CD4-positive, alpha-beta memory T cell (primary cell): ENCODE measurements at places on chromosomes 5 and 9. TPM values are rescaled to one million over a fixed set of nuclear protein-coding genes. Genes with fewer than 3 reads are reported as not detected.

The GABRA6 gene
- not detected for total RNA-seq

The AGGF1 gene
- 29.6 TPM for total RNA-seq

The SLC1A1 gene
- total RNA-seq: 0.52 TPM

- H3K36me3 ChIP-seq: no peaks in the 10 kb centered on the region
- no peak for DNase-seq
- H3K27ac ChIP-seq: no peak overlapping the region
- no peak overlapping the region for H3K4me3 ChIP-seq
- no peaks in the 10 kb centered on the region for H3K27me3 ChIP-seq
These were observed 1028.3 kb upstream of the WWC1 start for GRCh38 chr5:167263185-167263584.

- no peak overlapping the region for H3K27ac ChIP-seq
- no peak for DNase-seq
- H3K4me1 ChIP-seq: peaks cover 1% of the 10 kb centered on the region
- no peak overlapping the region for H3K4me3 ChIP-seq
- no peaks in the 10 kb centered on the region for H3K27me3 ChIP-seq
- no peaks in the 10 kb centered on the region for H3K36me3 ChIP-seq
These were observed 210.1 kb downstream of the NTRK2 start for GRCh38 chr9:84879631-84880030.

GRCh38 chr5:39072925-39073766 is 1.1 kb downstream of the RICTOR start:
- peaks cover 48% of the 10 kb centered on the region for H3K4me1 ChIP-seq
- H3K27ac ChIP-seq: peak overlapping the region; percentile 97
- DNase-seq: peak; percentile 60

DNA sequence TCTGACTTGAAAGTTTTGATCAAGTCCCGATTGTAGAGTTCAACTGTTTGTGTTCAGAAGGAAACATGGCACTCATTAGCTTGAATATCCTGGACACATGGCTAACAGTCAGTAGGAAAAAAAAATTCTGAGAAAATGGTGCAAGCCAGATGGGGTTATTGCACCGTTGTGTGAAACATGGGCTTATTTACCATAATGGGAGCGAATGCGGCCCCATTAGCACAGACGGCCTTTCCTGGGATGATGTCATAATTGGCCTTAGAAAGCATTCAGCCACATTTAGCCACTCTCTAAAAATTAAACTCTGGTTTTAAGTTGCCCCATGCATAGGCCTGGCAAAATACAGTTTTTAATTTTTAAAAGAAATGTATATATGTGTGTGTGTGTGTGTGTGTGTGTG is 112.1 kb downstream of the IRX2 start:
- H3K4me3 ChIP-seq: no peak overlapping the region
- no peaks in the 10 kb centered on the region for H3K4me1 ChIP-seq
- no peak overlapping the region for H3K27ac ChIP-seq
- no peaks in the 10 kb centered on the region for H3K36me3 ChIP-seq
- no peaks in the 10 kb centered on the region for H3K27me3 ChIP-seq

DNA sequence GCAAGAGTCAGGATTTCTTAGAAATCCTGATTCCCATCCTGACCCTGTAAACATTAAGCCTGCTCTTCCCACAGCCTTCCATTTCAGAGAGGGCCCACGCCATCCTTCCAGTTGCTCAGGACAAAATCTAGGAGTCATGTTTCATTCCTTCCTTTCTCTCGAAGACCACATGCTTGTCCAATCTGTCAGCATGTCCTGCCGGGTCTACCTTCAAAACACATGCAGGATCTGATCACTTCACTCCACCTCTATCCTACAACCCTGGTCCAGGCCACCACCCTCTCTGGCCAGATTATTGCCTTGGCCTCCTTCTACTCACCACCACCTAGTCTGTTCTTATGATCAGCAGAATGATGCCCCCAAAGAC is 79.8 kb downstream of the C5orf15 start:
- no peaks in the 10 kb centered on the region for H3K4me1 ChIP-seq
- H3K36me3 ChIP-seq: no peaks in the 10 kb centered on the region
- DNase-seq: no peak
- no peak overlapping the region for H3K27ac ChIP-seq

DNA sequence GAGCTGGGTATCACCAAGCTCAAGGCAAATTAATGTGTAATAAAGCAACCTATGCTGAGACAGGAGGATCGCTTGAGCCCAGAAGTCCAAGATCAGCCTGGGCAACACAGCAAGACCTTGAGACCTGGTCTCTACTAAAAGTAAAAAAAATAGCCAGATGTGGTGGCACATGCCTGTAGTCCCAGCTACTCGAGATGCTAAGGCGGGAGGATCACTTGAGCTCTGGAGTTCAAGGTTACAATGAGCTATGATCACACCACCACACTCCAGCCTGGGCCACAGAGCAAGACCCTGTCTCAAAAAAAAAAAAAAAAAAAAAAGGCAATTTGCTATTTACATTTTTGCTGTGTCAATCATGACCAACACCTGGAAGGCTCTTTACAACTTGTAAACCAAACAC is 5.2 kb downstream of the STRBP start:
- no peaks in the 10 kb centered on the region for H3K27me3 ChIP-seq
- H3K36me3 ChIP-seq: no peaks in the 10 kb centered on the region
- peaks cover 16% of the 10 kb centered on the region for H3K4me1 ChIP-seq
- no peak overlapping the region for H3K27ac ChIP-seq
- DNase-seq: no peak
- H3K4me3 ChIP-seq: no peak overlapping the region

- DNase-seq: no peak
- H3K27me3 ChIP-seq: no peaks in the 10 kb centered on the region
- H3K27ac ChIP-seq: no peak overlapping the region
- no peaks in the 10 kb centered on the region for H3K4me1 ChIP-seq
- H3K36me3 ChIP-seq: no peaks in the 10 kb centered on the region
- no peak overlapping the region for H3K4me3 ChIP-seq
These were observed 554.1 kb downstream of the MAT2B start for GRCh38 chr5:164059471-164059870.

DNA sequence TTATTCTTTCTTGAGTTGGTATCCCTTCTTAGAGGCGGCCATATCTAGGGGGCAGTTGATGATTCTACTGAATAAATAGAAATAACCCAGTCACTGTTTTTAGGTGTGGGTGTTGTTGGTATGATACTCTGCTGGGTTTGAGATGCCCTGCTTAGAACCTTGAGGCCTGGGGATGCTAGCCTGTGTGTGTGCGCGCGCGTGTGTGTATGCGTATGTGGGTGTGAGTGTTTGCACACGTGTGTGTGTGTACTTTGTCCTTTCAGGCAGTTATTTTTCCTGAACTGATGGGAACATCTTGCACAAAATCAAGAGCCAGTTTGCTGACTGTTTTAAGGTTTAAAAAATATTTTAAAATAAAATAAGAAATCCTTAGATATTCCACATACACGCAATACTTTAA is 3.3 kb downstream of the SLC28A3 start:
- H3K27ac ChIP-seq: no peak overlapping the region
- no peaks in the 10 kb centered on the region for H3K4me1 ChIP-seq
- H3K36me3 ChIP-seq: no peaks in the 10 kb centered on the region
- DNase-seq: no peak

DNA sequence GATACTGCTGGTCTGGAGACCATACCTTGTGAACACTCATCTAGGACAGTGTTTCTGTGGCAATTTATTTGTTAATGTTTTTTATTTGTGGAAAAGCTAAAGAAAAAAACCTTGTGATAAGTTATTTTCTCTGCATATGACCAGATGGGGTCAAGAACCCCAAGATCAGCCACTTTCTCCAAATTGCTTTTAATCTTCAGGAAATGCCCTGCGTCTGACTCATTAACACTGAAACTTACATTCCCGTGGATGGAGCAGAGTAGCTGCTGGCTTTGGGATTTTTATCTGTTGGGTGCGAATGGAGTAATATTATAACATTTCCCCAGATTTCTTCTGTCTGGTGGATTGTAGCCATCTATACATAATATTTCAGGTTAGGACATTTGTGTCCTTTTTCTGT is 444.5 kb downstream of the SH3GL2 start:
- H3K27me3 ChIP-seq: no peaks in the 10 kb centered on the region
- no peak overlapping the region for H3K4me3 ChIP-seq
- H3K27ac ChIP-seq: no peak overlapping the region
- H3K36me3 ChIP-seq: no peaks in the 10 kb centered on the region
- H3K4me1 ChIP-seq: no peaks in the 10 kb centered on the region
- no peak for DNase-seq

DNA sequence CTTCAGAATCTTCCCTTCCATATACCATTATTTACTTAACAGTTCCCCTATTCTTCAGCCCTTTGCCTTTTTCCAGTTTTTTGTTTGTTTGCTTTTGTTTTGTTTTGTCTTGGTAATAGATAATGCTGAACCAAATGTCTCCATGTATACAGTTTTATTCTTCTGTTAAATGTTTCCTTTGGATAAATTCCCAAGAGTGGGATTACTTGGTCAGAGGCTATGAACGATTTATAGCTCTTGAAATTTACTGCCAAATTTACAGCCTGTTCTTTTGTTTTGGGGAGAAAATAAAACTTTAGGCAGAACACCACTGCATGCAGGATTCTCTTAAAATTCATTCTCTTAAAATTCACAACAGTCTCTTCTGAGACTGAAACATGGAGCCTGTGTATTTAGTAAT is 38.6 kb downstream of the NR4A3 start:
- no peaks in the 10 kb centered on the region for H3K36me3 ChIP-seq
- H3K27me3 ChIP-seq: no peaks in the 10 kb centered on the region
- H3K4me1 ChIP-seq: no peaks in the 10 kb centered on the region

- H3K36me3 ChIP-seq: no peaks in the 10 kb centered on the region
- H3K27ac ChIP-seq: no peak overlapping the region
- DNase-seq: no peak
- H3K4me1 ChIP-seq: no peaks in the 10 kb centered on the region
- H3K27me3 ChIP-seq: no peaks in the 10 kb centered on the region
- no peak overlapping the region for H3K4me3 ChIP-seq
These were observed 19.9 kb downstream of the PRRX2 start for GRCh38 chr9:129685220-129685932.
